ENCODE measurements at places on chromosomes 1 and 21. TPM values are rescaled to one million over a fixed set of nuclear protein-coding genes. Genes with fewer than 3 reads are reported as not detected.
A peak's percentile ranks its signal among the peaks of the same experiment; 100 is the strongest.

DNA sequence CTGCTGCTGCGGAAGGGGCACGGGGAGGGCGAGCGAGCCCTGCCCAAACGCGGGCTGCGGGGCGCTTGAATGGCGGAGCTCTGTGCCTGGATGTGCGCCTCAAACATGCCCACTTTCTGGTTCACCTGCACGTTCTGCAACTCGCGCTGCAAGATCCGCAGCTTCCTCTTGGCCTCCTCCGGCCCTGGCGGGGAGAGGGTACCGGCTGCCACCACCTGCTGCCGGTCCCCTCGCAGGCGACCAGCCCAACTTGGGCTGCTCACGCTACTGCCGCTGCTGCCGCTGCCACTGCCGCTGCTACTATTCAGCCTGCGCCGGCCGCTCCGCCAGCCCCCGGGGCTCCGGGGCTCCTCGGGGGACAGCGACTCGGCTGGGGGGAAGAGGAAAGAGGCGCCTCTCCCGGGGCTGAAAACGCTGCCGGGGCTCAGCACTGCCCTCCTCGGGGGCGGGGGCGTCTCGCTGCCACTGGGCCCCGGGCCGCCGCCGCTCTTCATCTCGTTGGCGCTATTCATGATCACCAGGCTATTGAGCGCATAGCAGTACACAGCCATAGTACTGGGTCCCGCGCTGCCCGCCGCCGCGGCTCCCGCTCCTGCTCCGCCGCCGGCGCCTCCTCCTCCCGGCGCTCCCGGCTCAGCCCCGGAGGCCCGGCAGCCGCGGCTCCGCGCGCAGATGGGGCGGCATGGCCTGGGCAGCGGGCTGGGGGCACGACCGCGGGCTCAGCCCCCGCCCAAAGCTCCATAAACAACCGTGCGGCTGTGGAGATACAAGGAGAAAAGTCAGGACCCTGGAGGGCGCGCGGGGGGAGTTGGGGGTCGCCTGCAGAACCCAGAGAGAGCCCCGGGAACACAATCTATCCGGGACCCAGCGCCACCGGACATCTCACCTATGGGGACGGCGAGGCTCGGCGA, 1.9 kb downstream of the ITPKB start:
- peak; percentile 48 for DNase-seq

DNA sequence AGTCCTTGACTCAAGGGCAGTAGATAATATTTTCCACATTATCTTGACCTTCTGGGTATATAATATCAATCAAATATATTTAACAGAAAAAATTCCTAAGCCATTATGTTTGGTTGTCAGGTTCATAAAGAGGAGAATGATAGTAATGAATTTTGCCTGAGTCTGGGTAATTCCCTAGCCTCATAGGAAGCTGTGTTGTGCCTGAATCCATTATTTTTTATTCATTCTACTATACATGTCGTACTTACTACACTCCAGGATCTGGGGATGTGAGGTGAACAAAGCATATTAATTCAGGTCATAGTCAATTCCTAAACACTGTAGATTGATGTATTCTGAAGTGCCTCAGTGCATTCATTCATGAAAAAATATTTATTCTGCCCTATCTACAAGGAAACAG, 204.2 kb downstream of the PTGER3 start:
- DNase-seq = no peak

DNA sequence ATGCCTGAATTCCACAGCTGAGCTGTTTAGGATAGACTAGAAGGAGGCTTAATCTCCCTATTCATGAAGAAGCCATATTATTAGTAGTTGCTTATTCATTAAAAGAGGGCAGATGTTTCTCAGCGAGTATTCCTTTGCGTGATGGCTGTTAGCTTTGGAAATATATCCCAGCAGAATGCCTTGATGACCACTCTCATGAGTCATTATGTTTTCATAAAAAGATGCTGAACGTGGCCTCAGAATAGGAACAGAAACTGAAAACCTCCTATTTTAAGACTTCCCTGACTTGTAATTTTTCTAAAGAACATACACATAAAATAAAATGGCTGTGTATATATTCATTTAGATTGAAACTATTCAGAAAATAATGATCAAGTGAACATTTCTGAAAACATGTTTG, 9.6 kb upstream of the PLA2G4A start:
- DNase-seq = peak; percentile 40

- DNase-seq = no peak
Measured at GRCh38 chr1:243734308-243734695, 115.7 kb downstream of the AKT3 start.

GRCh38 chr1:46679789-46680573, 8.3 kb downstream of the TEX38 start:
- DNase-seq = no peak

GRCh38 chr21:44654576-44655175, at the start of gene KRTAP12-4:
TSS of gene KRTAP12-4 (minus strand) at chr21:44654659. CDS start at chr21:44654614, 45 bp downstream.
- DNase-seq = no peak

GRCh38 chr1:34406377-34406776, 229.7 kb downstream of the C1orf94 start:
- no peak for DNase-seq

DNA sequence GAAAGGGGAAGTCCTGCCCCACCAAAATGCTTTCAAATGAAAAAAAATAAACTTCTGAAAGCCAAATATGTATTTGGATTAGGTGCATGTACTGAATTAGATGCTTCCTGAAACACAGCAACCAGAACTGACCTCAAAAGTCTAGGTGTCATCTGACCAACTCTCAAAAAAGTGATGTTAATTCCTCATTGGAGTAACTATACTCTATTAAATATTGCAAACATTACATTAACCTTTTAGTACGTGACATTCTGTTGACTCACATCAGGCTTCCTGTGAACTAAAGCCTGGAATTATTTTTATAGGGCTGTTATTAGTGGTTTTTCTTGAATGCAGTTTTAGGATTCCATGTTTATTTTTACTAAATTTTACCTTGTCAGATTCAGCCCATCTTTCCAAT, 73.5 kb downstream of the ASTN1 start:
- no peak for DNase-seq

GRCh38 chr1:23845163-23845562, 19.9 kb upstream of the HMGCL start:
- DNase-seq = no peak

RYR2 gene
- not detected for total RNA-seq

GRCh38 chr1:24382165-24382577, 31.4 kb downstream of the STPG1 start:
- no peak for DNase-seq

ATP6V1G3 gene
- 0.43 TPM for total RNA-seq

DNA sequence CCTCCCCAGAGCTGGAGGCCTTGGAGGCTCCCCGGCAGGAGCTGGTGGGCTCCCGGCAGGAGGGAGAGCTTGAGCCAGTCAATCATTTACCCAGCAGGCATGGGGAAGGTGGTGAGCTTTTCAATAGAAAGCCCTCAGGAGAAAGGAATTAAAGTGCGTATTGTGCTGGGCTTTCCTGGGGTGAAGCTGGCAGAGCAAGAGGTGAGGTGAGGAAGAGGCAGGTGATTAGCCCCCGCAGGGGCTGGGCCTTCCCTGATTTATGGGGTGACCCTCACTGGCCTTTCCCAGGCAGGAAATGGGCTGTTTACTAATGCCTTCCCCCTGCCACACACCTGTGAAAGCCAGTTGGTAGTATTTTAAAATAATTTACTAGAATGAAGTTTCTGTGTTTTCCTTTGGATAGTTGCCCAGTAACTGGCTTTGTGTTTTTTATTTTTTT, 25.8 kb downstream of the CLDN14 start:
- DNase-seq = no peak

NGF gene
- total RNA-seq = 1.6 TPM

DNA sequence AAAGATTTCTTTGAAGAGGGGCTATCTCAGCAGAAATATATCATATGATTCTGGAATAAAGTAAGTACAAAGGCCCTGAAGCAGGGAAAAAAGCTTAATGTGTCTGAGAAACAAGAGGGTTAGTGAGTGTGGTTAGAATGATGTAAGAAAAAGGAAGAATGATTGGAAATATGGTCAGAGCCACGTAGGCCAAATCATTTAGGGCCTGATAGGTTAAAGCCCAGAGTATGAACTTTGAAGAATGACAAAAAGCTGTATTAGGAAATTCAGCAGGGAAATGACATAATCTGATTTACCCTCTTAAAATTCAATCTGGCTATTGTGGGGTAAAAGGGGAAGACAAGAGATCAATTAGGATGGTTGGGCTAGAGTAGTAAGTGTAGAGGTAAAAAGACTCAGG, 69.0 kb upstream of the MUTYH start:
- DNase-seq = no peak
